ENCODE measurements at places on chromosomes 2 and 18. TPM values are rescaled to one million over a fixed set of nuclear protein-coding genes. Genes with fewer than 3 reads are reported as not detected.
A peak's percentile ranks its signal among the peaks of the same experiment; 100 is the strongest.

- no peaks in the 10 kb centered on the region for H3K27me3 ChIP-seq
- no peak for DNase-seq
- H3K4me3 ChIP-seq = no peak overlapping the region
- H3K36me3 ChIP-seq = no peaks in the 10 kb centered on the region
- no peaks in the 10 kb centered on the region for H3K4me1 ChIP-seq
- no peak overlapping the region for H3K27ac ChIP-seq
These were observed 143.5 kb upstream of the SP5 start for GRCh38 chr2:170571612-170572011.

Gene CCDC68
- total RNA-seq = 5.4 TPM

Gene APOB
- 0.46 TPM for total RNA-seq

Gene FBXO36
- 3.0 TPM for total RNA-seq

GRCh38 chr2:26540306-26540705 is 62.4 kb upstream of the OTOF start:
- H3K4me1 ChIP-seq = no peaks in the 10 kb centered on the region
- H3K36me3 ChIP-seq = no peaks in the 10 kb centered on the region
- DNase-seq = no peak

GRCh38 chr2:126798276-126799140 is 100.2 kb upstream of the TEX51 start:
- DNase-seq = no peak
- H3K4me3 ChIP-seq = no peak overlapping the region
- H3K36me3 ChIP-seq = no peaks in the 10 kb centered on the region
- no peak overlapping the region for H3K27ac ChIP-seq
- no peaks in the 10 kb centered on the region for H3K4me1 ChIP-seq
- no peaks in the 10 kb centered on the region for H3K27me3 ChIP-seq

Gene LRP1B
- total RNA-seq = 0.22 TPM

Gene LCT
- total RNA-seq = not detected

DNA sequence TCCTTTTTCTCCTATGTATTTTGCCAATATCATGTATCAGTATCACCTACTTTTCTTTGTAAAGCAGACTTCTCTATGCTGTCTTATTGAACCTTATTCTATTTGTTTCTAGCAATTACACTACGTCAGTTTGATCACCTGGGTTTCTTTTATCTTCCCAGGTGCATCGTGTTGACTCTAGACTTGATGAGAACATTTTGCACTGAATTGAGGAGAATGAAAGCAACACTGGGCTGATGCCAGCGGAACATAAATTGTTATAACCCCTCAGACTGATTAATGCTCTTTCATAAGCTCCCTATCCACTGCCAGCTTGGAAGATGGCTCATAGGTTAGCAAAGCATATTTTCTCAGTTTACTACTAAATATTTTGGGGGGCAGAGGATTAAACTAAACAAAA is 140.6 kb downstream of the EPHA4 start:
- peaks cover 1% of the 10 kb centered on the region for H3K4me1 ChIP-seq
- no peaks in the 10 kb centered on the region for H3K36me3 ChIP-seq
- no peak overlapping the region for H3K27ac ChIP-seq

- H3K4me1 ChIP-seq = no peaks in the 10 kb centered on the region
- H3K4me3 ChIP-seq = no peak overlapping the region
- no peak for DNase-seq
- no peaks in the 10 kb centered on the region for H3K36me3 ChIP-seq
- no peak overlapping the region for H3K27ac ChIP-seq
- H3K27me3 ChIP-seq = no peaks in the 10 kb centered on the region
These were observed 46.6 kb downstream of the SMAD2 start for GRCh38 chr18:47883771-47884413.

GRCh38 chr2:77434880-77435279 is 87.3 kb downstream of the LRRTM4 start:
- no peak overlapping the region for H3K4me3 ChIP-seq
- DNase-seq = no peak
- H3K27me3 ChIP-seq = no peaks in the 10 kb centered on the region
- no peak overlapping the region for H3K27ac ChIP-seq
- no peaks in the 10 kb centered on the region for H3K4me1 ChIP-seq
- no peaks in the 10 kb centered on the region for H3K36me3 ChIP-seq

Gene ABCB11
- total RNA-seq = 0.03 TPM

Gene RAB1A
- total RNA-seq = 106 TPM

Gene LOXHD1
- not detected for total RNA-seq

DNA sequence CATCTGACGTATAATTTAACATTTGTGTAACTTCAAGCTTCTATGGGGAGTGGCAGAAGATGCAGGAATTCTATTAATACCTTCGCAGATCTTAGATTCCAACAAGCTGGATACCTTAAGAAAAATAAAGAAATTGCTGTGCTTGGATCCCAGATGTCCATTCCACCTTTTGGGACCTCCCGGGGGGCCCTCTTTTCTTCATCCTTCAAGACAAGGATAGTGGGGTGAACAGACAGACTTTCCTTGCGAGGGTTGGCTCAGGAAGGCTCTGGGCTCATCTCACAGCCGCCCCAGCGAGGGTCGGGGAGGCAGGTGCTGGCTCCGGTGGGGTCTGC is 509 bp upstream of the RNF144A start:
- no peaks in the 10 kb centered on the region for H3K27me3 ChIP-seq
- H3K36me3 ChIP-seq = no peaks in the 10 kb centered on the region
- H3K4me3 ChIP-seq = peak overlapping the region; percentile 24

- DNase-seq = no peak
- no peaks in the 10 kb centered on the region for H3K4me1 ChIP-seq
- H3K27ac ChIP-seq = no peak overlapping the region
These were observed 37.1 kb upstream of the DARS1 start for GRCh38 chr2:136022396-136023146.

Gene FAM237A
- total RNA-seq = not detected

GRCh38 chr18:79383388-79384056 is 12.2 kb upstream of the NFATC1 start:
- H3K27me3 ChIP-seq = no peaks in the 10 kb centered on the region
- peaks cover 8% of the 10 kb centered on the region for H3K4me1 ChIP-seq
- H3K27ac ChIP-seq = no peak overlapping the region
- no peak for DNase-seq

GRCh38 chr2:40144022-40144421 is 307.9 kb downstream of the SLC8A1 start:
- no peaks in the 10 kb centered on the region for H3K27me3 ChIP-seq
- no peak for DNase-seq
- no peaks in the 10 kb centered on the region for H3K4me1 ChIP-seq
- H3K36me3 ChIP-seq = no peaks in the 10 kb centered on the region
- H3K27ac ChIP-seq = no peak overlapping the region

Gene CNGA3
- total RNA-seq = not detected

GRCh38 chr2:219207134-219207883 is 727 bp downstream of the ZFAND2B start:
- no peak for DNase-seq
- peaks cover 4% of the 10 kb centered on the region for H3K4me1 ChIP-seq
- peak overlapping the region; percentile 75 for H3K4me3 ChIP-seq
- no peaks in the 10 kb centered on the region for H3K36me3 ChIP-seq
- no peaks in the 10 kb centered on the region for H3K27me3 ChIP-seq
- peak overlapping the region; percentile 89 for H3K27ac ChIP-seq

- H3K27ac ChIP-seq = peak overlapping the region; percentile 76
- no peaks in the 10 kb centered on the region for H3K27me3 ChIP-seq
- H3K4me1 ChIP-seq = peaks cover 5% of the 10 kb centered on the region
- no peak overlapping the region for H3K4me3 ChIP-seq
These were observed 129.7 kb downstream of the MYCN start for GRCh38 chr2:16069933-16070647.

DNA sequence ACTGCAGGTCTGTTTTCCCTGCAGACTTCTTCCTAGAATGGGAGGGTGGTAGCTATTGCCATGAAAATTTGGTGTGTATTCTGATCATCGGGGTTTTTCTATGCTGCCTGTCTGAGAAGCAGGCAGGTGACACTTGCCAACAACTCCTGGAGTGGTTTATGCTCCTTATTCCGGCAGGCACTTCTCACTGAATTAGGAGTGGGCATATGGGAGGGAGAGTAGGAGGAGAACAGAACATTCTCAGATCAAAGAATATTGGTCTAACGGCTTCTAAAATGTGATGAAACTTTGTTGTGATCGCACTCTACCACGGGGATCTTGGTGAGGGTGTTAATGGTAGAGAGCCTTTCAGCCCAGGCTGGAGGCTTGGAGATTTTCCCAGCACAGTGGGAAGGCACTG is 480.8 kb downstream of the PLCL1 start:
- DNase-seq = no peak
- no peaks in the 10 kb centered on the region for H3K4me1 ChIP-seq
- H3K36me3 ChIP-seq = no peaks in the 10 kb centered on the region
- H3K27me3 ChIP-seq = no peaks in the 10 kb centered on the region

- H3K4me1 ChIP-seq = no peaks in the 10 kb centered on the region
- H3K36me3 ChIP-seq = no peaks in the 10 kb centered on the region
- H3K27me3 ChIP-seq = no peaks in the 10 kb centered on the region
- DNase-seq = no peak
- H3K4me3 ChIP-seq = no peak overlapping the region
These were observed 12.6 kb downstream of the NEU2 start for GRCh38 chr2:233044974-233045605.

DNA sequence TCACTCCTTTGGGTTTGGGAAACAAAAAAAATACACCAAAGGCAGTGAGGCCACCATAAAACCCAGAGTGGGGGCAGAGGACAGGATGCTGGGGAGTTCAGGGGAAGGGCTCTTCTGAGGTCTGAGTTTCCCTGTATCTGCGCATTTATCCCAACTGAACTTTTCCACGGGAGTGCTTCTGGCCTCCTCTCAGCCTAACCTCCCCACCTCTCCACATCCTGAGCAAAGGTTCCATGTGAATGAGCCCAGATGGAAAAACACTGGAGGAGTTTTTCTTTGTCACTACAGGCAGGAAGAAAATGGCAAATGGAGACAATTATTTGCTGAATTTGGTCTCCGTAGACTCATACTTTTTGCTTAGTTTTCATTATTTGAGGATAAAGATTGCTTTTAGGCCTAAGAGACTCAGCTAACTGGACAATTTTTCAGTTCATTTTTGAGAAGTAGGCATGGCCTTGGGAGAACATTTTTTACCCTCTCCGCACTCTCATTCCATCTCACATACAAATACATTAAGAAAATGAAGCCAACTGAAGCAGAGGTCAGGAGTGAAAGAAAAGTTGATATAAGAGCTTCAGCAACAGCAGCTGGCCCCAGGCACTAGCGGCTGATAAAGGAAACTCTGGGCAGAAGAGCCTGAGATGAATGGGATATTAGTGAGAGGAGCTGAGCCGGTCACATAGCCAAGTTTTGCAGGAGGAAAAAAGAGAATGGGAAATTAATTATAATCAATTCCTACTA is 82.6 kb upstream of the CYP1B1 start:
- no peak overlapping the region for H3K4me3 ChIP-seq
- peaks cover 18% of the 10 kb centered on the region for H3K4me1 ChIP-seq
- H3K27me3 ChIP-seq = no peaks in the 10 kb centered on the region
- DNase-seq = peak; percentile 40
- H3K27ac ChIP-seq = peak overlapping the region; percentile 58

- H3K27me3 ChIP-seq = no peaks in the 10 kb centered on the region
- H3K27ac ChIP-seq = no peak overlapping the region
- DNase-seq = no peak
- no peaks in the 10 kb centered on the region for H3K4me1 ChIP-seq
- H3K36me3 ChIP-seq = no peaks in the 10 kb centered on the region
These were observed 55.4 kb downstream of the FAM171B start for GRCh38 chr2:186749219-186749618.

DNA sequence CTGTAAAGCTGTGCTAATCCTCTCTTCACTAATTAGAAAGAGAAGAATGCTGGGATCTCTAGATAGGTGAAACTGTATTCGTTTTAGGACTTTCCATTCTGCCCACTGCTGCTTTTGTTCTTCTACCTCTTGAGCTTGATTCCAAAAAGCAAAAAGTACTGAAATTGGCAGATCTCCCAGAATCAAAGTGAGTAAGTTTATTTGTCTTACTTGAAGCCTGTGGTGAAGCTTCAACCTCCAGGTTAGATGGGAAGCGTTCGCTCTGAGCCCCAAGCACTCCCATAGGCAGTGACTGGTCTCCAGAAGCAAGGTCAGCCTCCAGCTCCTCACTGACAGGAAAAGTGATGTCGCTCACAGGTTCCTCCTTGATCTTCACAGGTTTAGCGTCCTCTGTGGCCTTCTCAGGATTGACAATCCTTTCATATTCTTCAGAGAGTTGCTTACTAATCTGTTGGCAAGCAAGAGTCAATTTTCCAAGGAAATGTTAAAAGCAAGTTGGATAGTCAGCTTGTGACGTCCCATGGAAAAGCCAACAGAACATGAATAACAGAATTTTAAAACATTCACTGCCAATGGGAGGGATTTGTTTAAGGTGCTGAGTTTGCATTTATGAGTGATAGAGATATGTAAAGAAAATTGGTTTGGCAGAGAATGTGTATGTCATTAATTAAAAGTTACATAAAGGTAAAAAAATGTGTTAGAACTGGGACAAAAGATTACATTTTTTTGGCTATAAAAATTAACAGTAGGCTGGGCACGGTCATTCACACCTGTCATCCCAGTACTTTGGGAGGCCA is 8.1 kb downstream of the SUPT7L start:
- no peak overlapping the region for H3K27ac ChIP-seq
- no peaks in the 10 kb centered on the region for H3K36me3 ChIP-seq
- no peak overlapping the region for H3K4me3 ChIP-seq
- no peaks in the 10 kb centered on the region for H3K27me3 ChIP-seq

DNA sequence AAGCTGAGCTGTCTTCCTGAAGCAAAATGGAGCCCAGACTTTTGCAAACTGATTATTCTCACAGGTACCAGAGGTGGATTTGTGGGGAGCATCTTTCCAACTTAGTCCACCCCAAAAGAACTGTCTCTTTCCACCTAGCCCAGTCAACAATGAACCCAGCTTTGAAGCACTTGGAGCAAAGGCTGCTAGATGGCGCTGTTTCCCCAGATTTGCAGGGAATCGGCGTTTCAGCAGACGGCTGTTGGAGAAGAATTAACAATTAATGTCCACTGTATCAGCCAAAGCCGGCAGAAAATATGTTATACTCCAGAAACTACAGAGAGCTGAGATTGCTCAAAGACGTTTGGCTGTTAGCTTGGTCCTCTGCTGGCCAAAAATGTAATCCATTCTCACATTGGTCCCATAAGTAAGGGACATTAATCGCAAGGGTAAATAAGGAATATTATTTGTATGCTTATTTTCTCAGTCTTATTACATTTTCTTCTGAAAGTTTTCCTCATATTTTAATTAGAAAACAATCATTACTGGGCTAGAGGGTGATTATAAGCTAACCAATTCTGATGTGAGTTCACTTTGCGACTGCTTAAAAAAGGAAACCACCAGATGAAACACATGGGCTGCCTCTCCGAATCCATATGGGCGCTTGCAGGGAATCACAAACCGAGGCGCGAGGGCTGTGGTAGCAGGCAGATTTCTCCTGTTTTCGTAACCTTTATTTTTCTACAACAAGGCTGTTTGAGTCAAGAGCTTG is 423.8 kb upstream of the MEX3C start:
- H3K27me3 ChIP-seq = no peaks in the 10 kb centered on the region
- H3K36me3 ChIP-seq = no peaks in the 10 kb centered on the region
- no peak for DNase-seq
- no peak overlapping the region for H3K27ac ChIP-seq
- H3K4me1 ChIP-seq = no peaks in the 10 kb centered on the region
- H3K4me3 ChIP-seq = no peak overlapping the region
